ENCODE measurements at places on chromosomes 13 and 19.
A peak's percentile ranks its signal among the peaks of the same experiment; 100 is the strongest.

DNA sequence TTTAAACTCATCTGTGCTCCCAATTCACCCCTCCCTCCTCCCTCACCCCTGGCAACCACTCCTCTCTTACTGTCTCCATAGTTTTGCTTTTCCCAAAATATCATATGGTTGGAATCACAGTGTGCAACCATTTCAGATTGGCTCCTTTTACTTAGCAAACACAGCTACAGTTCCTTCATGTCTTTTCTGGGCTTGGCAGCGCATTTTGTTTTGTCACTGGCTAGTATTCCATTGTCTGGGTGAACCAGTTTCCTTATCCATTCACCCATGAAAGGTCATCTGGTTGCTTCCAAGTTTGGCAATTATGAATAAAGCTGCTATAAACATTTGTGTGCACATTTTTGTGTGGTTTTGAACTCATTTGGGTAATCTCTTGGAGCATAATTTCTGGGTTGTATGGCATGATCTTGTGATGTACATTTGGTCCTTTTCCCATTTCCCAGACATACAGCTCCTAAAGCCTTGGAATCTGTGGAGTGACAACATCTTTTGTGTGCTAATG is 23.9 kb upstream of the GAS6 start:
- DNase-seq, result no peak

GRCh38 chr19:48878196-48879024 is 6.2 kb downstream of the PPP1R15A start:
- DNase-seq, result peak; percentile 38

DNA sequence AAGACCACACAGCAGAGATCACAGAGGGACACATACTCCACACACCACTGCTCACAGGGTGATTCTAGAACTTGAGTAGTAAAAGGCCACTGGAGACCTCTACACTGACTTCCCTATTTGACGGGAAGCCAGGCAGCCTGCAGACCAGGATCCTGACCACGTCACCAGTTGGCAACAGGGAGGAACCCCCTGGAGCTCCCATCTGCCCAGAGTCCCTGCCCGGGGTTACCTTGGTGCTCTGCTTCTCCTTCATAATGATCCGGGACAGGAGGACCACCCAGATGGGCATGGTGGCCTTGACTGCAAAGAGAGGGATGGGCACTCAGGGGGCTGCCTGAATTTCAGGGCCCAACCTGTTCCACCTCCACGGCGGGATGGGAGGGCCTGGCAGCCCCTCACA is 932 bp downstream of the SLC35E1 start:
- DNase-seq, result no peak

DNA sequence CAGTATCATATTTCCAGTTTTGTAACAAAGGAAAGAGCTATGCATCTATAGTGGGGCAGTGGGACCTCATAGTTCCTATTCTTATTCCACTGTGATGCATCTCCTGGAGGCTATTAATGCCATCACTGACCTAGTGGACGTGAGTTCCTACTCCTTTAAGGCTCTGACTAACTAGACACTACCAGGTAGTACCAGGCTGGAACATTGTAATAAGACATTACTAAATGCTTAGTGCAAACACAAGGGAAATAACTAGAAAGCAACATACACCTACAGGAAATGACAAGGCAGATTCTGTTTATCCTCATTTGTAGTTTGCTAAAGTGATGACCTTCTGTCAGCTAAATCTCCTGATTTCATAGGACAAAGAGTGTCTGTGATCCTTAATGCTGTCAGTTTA is 192.5 kb downstream of the POSTN start:
- no peak for DNase-seq

DNA sequence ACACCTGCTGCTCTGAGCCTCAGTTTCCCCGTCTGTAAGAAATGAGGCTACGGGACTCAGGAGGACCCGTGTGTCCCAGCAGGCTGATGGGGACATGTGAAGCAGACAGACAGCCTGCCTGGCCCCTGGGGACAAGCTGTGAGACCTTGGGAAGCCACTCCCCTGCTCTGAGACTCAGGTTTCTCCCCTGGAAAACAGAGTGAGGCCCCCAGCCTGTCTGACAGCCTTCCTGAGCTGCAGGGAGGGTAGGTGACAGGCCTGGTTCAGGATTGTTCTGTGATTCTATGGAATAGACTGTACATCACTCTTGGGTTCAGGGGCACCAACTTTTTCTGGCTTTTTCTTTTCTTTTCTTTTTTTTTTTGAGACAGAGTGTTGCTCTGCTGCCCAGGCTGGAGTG is 2.9 kb upstream of the NTF4 start:
- no peak for DNase-seq

Measured in activated T-cell treated with anti-CD3 and anti-CD28 coated beads, Interleukin-2, amount 50 U/mL, for 1 hour (primary cell).